ENCODE measurements at places on chromosomes 6 and 20.

GRCh38 chr6:134193536-134194498 is 124.1 kb downstream of the SGK1 start:
- DNase-seq, result no peak

DNA sequence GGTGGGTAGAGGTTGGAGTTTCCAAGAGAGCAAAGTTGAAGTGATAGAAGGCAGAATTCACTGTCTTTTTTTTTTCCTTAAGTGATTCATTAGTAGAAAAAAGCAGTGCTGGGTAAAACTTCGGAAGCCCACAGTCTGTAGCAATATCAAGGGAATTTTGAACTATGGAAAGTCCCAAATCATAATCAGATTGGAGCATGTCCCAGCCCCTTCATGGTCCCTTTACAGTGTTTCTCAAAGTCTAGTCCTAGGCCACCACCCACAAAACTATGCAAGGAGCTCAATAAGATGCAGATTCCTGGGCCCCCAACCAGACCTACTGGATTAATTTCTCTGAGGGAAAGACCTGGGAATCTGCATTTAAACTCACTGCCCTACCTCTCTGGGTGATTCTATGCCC is 22.6 kb downstream of the NEDD9 start:
- DNase-seq, result no peak

GRCh38 chr6:146912730-146913685 is 291.2 kb upstream of the STXBP5 start:
- no peak for DNase-seq

GRCh38 chr6:33857093-33857931 is 53.5 kb upstream of the MLN start:
- no peak for DNase-seq

GRCh38 chr6:113691260-113691656 is 165.9 kb upstream of the MARCKS start:
- DNase-seq, result no peak

- no peak for DNase-seq
Measured at GRCh38 chr6:64777941-64778785, 928.9 kb downstream of the EYS start.

GRCh38 chr6:136317021-136317694 is 27.5 kb upstream of the BCLAF1 start:
- DNase-seq, result peak; percentile 55

DNA sequence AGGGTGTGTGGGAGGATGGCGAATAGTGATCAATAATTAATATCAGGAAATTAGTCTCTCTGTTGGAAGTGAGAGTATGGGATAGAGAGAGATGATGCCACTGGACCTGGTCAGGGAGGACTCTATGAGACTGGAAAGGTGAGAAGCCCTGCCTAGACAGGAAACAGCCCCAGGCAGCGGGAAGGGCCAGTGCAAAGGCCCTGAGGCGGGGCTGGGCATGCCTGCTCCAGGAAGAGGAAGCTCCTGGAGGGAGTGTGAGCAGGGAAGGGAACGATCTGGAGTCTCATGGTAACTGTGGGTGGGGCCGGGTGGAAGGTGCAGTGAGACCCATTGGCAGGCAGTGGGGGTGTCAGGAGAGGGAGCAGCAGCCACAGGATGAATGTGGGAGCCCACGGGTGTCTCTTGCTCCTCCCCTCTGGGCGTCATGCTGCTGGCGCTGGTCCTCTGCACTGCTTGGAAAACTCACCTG is 1.8 kb upstream of the CST3 start:
- DNase-seq, result no peak

- no peak for DNase-seq
Measured at GRCh38 chr20:1816384-1817381, 78.5 kb upstream of the SIRPA start.

- DNase-seq, result peak; percentile 76
Measured at GRCh38 chr6:151704383-151704782, 103.1 kb upstream of the ESR1 start.

DNA sequence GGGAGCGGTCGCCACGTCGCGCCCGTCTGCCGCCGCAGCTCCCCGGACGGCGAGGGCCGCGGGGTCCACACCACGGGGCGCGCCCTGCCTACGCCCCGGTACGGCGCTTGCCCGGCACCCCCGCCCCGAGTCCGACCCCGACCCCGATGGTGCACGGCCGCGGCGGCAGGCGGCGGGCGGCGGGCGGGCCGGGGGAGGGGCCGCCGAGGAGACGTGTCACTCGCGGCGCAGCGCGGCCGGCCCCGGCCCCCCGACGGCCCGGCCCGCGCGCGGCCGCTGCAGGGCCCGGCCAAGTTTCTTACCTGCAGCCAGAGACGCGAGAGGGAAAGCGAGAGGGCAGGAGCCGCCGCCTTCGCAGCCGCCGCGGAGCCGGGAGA is 328 bp downstream of the RRBP1 start:
- DNase-seq, result no peak

DNA sequence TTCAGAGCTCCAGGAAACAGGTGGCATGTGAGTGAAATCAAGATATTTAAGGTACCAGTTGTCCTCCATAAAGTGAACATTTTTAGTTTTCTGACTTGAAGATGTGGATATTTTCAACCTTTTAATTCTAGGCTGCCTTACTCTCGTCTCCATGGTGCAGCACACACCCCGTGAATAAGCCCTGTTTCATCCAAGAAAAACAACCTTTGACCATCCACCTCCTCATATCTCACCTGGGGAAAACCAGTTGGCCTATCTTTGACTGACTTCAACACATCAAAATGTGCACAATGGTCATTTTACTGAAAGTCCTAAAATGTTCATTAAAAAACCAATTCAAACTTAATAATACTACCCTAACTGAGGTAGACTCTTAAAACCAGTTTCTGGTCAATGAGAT is 73.8 kb upstream of the CD2AP start:
- DNase-seq, result no peak

DNA sequence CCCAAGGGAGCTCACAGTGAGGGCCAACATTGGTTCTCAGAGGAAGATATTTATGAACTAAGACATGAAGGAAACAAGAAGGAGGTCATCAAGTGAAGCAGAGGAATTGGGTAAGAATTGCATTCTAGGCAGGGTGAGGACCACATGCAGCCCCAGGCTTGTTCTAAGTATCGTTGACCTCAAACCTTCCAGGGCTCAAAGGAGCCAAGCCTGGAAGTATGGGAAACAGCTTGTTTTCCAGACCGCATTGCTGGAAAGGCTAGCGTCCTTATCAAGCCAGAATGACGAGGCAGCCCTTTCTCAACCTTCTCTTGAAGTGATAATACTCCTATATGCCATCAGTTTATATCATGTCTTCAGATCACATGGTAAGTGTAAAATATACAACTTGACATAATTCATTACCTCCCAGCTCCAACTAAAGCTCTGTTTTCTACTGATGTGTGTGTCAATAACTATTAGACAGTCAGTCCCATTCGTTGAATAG is 79.6 kb downstream of the PHACTR2 start:
- no peak for DNase-seq

GRCh38 chr20:63957004-63957689 is 931 bp upstream of the UCKL1 start:
- DNase-seq, result peak; percentile 73

DNA sequence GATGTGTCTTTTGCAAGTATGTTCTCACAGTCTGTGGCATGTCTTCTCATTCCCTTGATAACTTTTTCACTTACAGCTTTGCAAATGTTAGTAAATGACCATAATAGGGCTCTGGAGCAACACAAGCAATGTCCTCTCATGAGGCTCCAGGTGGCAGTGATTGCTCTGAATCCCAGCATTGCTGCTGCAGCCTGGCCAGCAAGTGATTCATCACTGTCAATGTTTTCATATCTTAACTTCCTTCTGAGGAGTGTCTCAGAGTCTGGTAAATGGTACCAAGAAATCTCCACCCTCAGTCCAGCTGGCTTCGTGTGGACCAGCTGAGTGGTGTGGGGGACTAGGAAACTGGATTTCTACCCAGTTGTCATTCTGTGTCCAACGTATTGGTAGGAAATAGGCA is 139.6 kb downstream of the MYLK4 start:
- no peak for DNase-seq
